Amygdala (tissue), 56 donors: ENCODE measurements at places on chromosomes 5 and 9.

DNA sequence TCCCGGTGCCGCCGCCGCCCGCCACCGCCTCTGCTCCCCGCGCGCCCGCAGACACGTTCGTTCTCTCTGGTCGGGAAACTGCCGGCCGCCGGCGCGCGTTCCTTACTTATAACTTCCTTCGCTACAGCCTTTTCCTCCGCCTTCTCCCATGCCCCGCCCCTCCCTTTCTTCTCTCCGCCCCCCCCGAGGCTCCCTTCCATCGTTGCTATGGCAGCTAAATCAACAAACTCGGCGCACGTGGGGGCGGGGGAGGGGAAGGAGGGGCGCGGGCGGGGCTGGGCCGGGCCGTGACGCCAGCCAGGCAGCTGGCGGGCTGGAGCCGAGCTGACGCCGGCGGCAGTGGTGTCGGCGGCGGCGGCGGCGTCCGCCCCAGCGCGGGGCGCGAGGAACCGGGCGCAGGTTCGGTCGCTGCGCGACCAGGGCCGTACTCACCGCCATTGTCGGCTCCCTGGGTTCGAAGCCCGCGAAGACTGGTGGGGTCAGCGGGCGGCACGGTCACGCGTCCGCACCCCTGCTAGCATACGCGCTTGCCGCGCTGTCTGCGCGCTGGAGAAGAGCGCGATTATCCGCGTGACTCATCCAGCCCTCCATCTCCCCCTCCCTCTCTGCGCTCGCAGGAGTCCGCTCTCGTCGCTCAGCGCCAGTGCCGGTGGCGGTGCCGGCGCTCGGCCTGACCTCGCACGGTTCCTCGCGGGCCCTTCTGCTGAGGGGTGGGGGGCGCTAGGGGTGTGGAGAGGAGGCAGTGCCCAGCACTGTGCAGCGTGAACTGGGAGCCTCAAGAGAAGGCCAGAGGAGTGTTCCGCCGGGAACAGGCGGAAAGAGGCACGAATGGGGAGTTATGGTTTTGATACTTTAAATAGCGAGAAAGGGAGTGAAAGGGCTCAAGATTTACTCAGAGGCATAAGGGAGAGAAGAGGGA is at the start of gene KLF4:
TSS of gene KLF4 (minus strand) at position 83 of the 919 bp plus-strand sequence. CDS start 597 bp downstream, outside the sequence.
- peak; percentile 70 for DNase-seq

DNA sequence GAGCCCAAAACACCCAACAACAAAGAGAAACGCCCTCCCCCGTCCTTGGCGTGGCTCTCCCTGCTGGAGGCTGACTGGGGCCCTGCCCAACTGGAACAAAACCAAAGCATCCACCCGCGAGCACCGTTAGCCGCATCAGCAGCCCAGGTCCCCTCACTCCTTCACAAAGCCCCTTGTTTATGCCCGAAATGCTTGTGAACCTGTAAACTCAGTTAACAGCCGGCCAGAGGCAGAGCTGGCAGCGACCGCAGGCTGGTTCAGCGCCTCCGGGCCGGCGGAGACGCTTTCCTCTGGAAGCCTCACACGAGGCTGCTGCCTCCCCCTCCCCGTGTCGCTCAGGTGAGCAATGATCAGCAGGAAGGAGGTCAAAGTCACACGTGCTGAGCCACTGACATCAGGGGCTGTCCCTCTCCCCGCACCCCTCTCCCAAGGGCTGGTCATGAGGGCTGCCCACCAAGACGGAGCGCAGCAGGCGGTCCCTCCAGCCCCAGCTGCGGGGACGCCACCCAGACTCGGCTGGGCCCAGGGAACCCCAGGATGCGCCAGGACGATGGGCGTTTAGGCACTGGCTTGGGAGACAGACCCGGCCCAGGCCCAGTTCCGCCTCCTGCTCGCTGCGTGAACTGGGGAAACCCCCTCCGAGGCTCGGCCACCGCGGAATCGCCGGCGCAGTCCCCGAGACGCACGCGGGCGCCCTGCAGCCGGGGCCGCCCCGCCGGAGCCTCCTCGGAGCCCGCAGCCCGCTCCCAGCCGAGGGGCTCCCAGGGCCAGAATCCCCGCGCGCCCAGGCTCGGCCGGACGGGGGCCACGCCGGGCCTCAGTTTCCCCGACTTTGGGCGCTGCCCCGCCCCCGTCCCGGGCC is 563 bp downstream of the SNAPC4 start:
- DNase-seq, result no peak

- DNase-seq, result no peak
These were observed 18.8 kb upstream of the SPEF2 start for GRCh38 chr5:35598707-35599370.

GRCh38 chr9:69412741-69413150 is 87.7 kb downstream of the ENTREP1 start:
- no peak for DNase-seq

DNA sequence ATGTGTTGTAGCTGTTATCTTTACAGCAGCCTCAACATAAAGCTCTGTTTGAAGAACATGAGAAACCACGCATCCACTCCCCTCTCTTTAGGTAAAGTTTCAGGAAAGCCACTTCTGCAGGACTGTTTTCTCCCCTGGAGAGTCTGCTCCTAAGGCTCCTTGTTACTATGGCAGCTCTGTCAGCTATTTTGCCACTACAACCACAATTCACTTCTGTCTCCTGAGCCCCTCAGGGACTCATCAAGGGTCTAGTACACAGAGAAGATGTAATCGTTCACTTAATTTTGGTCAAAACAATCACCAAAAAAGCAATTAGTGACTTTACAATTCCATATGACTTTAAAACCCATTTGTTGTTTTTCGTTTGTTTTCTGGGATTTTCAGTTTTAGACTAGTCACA is 157.7 kb downstream of the FBN2 start:
- no peak for DNase-seq

DNA sequence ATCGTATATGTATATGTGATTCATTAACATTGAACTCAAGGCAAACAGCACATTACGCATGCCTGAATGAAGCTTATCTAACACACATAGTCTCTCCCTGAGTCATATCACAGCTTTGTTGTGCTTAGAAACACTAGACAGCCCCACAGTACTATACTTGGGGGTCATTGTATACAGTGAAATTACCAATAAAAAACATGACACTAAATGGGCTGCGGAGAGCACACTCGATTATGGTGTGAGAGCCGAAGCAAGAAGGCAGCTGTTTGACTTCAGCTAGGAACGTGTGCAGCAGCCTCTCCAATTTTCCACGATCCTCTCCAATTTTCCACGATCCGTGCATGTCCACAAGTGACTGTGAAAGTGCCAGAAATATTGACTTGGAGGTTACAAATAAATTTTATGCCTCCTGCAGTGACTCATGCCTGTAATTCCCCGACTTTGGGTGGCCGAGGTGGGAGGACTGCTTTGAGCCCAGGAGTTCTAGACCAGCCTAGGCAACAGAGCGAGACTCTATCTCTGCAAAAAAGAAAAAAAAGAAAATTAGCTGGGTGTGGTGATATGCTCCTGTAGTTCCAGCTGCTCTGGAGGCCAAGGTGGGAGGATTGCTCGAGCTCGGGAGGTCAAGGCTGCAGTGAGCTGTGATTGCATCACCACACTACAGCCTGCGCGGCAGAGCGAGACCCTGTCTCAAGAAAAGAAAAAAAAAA is 102.4 kb downstream of the DAPK1 start:
- DNase-seq, result no peak

GRCh38 chr5:169988947-169989346 is 8.7 kb upstream of the INSYN2B start:
- DNase-seq, result no peak

DNA sequence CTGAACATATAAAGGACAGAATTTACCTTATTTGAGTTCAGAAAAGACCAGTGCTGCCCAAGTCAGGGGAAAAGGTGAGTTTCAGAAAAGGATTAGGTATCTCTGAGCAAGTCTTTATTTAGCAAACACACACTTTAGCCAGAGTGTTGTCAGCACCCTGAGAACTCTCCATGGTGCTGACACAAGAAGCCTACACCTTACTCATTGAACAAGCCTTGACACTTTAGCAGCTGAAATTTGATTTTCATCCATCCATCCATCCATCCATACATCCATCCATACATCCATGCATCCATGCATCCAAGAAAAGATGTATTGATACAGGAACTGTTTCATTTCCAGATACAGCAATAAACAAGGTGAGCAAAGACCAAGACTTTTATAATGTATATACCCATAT is 311.2 kb downstream of the TRIM32 start:
- DNase-seq, result no peak

DNA sequence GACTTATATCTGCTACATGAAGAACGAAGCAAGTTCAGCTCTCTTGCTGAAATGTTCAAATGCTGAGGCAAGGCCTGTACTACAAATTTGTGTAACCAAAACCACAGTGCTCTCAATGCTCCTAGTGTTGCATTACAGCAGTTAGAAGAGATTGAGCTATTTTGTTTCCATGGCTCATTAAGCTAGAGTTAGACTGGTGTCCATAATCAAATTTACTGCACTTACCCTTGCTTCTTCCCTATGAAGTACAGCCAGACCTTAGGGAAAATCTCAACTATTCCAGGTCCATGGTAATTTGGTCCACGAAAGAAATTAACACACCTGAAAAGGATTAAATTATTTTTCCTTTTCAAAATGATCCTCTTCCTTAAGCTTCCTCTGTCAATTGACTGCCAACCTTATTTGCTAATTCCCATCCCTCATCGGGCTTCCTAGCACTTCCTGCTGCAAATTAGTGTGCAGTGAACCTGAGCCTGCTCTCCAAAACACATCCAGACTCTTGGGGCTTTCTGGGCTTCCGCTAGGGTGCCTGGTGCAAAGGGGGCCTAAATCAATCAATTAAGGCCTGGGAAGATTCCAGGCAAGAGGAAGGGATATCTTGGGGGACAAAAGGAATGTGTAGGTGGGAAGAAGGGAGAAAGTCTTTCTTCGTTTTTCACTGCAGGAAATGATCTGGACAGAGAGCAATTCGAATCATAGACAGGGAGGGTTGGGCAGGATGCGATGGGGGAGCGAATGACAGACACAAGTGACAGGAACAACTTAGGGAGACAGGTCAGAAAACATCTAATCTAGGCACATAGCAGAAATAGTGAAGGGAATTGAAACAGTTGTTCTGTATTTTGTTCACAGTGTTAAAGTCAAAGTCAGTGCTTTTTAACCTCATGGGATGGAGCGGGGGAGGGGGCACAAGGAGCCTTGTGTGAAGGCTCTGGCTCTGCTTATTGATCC is 542.4 kb downstream of the RAB3C start:
- DNase-seq, result no peak

DNA sequence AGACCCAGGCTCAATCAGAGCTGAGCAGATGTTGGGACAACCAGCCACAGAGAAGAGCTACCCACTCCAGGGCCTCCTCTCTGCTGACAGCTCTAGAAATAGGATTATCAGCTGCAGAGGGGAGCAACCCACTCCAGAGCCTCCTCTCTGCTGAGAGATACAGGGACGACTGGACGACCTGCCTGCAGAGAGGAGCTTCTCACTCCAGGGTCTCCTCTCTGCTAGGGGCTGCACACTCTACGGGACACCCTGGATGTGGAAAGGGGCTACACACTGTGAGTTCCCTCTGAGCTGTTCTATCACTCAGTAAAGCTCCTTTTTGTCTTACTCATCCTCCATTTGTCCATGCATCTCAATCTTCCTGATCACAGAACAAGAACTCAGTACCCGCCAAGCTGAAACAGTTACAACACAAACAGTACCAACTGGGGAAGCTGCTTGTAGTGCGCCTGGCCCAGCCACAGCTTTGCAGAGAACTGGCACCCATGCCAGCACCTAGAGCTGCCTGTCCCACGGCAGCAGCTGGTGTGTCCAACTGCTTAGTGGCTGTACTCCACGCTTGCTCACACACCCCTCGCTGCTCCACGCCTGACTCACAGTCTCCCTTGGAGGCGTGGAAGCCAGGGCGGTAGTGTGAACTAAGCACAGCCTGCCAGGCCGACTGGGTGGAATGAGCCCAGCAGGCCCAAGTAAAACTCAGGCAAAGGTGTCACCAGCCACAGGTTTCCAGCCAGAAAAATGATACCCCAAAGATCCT is 56.8 kb downstream of the PRELID2 start:
- no peak for DNase-seq

GRCh38 chr9:129626625-129627284 is 792 bp downstream of the NTMT1 start:
- no peak for DNase-seq

- DNase-seq, result no peak
These were observed 85.7 kb downstream of the ADRB2 start for GRCh38 chr5:148912146-148912545.

GRCh38 chr9:128218518-128219389 is 15.6 kb downstream of the DNM1 start:
- DNase-seq, result peak; percentile 78

- no peak for DNase-seq
These were observed 4.8 kb downstream of the CHD1 start for GRCh38 chr5:98923966-98924365.

DNA sequence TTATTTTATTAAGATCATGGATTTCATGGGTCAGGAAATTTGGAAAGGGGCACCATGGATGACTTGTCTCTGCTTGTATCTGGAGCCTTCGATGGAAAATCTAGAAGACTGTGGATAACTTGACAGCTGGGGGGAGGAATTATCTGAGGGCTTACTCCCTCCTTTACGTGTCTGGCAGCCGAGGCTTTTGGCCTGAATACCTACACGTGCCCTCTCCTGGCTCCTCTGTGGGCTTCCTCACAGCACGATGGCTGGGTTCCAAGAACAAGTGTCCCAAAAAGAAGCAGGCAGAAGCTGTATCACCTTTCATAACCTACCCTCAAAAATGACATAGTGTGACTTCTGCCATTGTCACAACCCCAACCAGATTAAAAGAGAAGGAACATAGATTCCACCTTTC is 228.9 kb downstream of the GRIA1 start:
- DNase-seq, result no peak

DNA sequence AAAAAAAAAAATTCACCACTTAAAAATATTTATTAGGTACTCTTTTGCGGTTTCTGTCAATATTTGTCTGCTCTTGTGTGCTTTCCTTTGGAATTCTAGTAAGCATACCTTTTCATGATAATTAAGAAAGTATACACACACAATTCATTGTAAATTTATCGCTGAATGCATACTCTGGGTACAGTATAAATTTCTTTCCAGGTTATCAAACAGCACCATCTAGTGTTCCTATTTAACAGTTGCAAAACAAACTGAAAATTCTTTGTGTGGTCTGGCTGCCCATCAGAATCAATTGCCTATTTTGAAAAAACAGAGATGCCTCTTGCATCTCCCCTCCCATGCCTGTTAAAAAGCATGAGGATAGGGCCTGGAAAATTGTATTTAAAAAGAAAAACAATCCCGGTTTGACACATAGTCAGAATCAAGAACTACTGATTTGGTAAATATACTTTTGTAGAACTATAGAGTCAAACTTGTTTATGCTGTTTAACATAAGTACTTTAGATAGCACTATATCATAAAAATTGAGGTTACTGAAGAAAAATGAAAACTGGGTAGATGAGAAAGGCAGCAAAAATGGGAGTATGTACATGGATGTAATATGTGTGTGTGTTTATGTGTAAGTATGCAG is 16.2 kb downstream of the PGGT1B start:
- no peak for DNase-seq
